Fibroblast of skin of abdomen (primary cell): ENCODE measurements at places on chromosomes 4 and X.

- no peak for DNase-seq
Observed at GRCh38 chrX:135408794-135409193, 12.9 kb upstream of the SMIM10L2A start.

GRCh38 chr4:40349561-40350198, 14.5 kb downstream of the CHRNA9 start:
- DNase-seq = peak; percentile 21

DNA sequence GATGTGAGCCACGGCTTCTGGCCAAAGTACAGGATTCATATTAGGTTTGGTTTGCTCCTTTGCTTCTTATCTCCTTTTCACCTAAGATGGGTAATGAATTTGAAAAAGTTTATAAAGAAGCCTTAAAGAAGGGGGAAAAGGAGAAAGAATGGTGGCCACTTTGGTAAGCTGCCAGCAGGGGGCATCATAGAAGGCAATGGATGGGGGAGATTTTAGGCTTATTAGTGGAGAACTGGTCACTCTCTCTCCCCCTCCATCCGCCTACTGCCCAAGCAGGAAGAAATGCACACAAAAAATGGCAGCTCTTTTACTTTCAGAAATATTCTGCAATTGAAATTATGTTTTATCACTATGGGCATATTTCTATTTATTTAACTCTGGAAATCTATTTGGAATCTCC, 32.0 kb downstream of the SPARCL1 start:
- no peak for DNase-seq

- DNase-seq = no peak
Observed at GRCh38 chrX:53992589-53992988, 51.7 kb downstream of the PHF8 start.

DNA sequence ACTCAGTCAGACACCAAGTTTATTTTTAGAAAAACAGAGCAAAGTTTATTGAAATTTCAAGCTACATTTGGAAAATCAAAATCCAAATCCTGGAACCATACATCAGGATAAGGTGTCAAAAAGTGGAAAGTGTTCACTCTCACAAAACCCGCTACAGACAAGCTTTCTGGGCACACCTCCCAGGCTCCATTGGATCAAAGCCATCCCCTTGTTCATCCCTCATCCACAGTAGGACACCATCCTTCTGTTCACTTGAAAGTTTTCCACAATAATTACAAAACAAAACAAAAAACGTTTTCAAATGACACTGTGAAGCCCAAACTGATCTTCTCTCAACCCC, 62.4 kb downstream of the TSC22D3 start:
- DNase-seq = no peak

GRCh38 chr4:142226014-142226413, 589.6 kb downstream of the IL15 start:
- DNase-seq = no peak

- no peak for DNase-seq
Observed at GRCh38 chrX:16629909-16630308, 20.0 kb upstream of the S100G start.

DNA sequence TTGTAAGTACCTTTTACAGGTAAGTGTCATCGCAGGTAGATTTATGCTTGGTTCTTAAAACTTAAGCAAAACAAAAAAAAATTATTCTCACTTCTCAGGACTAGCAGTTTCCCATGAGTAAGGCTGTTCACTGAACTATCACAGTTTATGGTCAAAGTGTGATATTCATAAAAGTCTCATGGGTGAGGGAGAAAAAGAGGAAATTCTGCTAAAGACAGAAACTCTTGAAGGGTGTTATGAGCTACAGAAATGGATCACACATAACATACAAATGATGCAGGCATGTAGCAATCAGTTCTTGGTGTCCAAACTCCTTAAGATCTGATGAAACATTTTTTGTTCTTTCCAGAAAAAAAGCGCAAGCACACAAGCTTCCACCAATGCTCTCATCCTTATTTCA, 8.5 kb downstream of the RAB9A start:
- DNase-seq = no peak

GRCh38 chr4:174775366-174775765, 53.7 kb downstream of the GLRA3 start:
- DNase-seq = no peak

GRCh38 chr4:172734555-172734954, 434.1 kb upstream of the GALNT7 start:
- DNase-seq = no peak
